ENCODE measurements at places on chromosomes 11 and 22. TPM values are rescaled to one million over a fixed set of nuclear protein-coding genes. Genes with fewer than 3 reads are reported as not detected.
A peak's percentile ranks its signal among the peaks of the same experiment; 100 is the strongest.

DNA sequence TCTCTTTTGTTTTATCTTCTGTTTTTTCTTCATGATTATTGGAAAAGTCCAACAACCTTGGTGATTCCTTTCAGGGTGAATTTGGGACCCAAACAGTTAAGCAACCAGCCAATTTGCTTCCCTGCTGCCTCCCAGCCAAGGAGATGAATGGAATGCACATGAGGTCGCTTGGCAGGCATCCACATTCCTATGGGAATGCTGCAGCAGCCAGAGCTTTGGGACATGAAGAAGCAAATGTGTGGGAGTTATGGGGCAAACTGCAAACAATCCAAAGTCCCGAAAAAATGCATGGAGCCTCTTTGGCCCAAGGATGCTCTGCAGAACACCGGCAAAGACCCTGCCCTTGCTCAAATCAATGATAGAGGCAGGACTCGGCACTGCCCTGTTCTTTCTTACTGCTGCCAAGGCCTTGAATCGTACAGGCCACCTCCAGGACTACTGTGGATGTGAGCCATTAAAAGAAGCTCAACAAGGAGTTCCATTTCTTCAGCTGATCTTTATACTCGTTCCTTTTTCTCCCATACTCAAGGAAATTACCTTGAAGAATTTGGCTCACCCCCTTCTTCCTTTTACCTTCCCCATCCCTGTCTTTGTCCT is 117.3 kb upstream of the TEAD1 start:
- DNase-seq = peak; percentile 92

The ISX gene
- not detected for total RNA-seq

The KCNK4 gene
- not detected for total RNA-seq

DNA sequence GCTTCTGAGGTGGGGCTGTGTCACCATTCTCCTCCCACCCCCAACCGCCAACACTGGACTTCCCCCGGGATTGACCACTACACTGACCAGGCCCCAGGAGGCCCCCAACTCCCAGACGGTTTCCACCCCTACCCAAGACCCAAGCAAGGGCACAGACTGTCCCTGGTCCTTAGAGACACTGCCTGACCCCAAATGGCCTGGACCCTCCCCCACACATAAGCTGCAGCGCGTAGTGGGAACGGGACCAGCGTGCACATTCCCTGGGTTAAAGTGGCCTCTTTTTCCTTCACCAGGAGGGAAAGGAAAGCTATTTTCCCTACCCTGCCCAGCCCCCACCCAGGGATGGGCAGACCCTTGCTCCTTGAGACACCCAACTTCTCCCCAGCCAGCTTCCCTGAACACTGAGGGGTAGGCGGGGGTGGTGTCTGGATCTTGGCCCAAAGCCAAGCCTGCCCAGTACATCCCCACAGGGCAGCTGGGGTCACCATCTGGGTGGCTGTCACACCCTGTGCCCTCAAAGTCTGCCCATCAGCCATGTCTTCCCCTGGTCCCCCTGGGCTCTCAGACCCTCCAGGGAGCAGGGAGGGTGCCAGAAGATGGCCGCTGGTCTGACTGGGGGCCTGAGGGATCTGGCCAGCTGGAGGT is 1.6 kb upstream of the MAPK12 start:
- no peak for DNase-seq

The IFITM10 gene
- 30.3 TPM for total RNA-seq

DNA sequence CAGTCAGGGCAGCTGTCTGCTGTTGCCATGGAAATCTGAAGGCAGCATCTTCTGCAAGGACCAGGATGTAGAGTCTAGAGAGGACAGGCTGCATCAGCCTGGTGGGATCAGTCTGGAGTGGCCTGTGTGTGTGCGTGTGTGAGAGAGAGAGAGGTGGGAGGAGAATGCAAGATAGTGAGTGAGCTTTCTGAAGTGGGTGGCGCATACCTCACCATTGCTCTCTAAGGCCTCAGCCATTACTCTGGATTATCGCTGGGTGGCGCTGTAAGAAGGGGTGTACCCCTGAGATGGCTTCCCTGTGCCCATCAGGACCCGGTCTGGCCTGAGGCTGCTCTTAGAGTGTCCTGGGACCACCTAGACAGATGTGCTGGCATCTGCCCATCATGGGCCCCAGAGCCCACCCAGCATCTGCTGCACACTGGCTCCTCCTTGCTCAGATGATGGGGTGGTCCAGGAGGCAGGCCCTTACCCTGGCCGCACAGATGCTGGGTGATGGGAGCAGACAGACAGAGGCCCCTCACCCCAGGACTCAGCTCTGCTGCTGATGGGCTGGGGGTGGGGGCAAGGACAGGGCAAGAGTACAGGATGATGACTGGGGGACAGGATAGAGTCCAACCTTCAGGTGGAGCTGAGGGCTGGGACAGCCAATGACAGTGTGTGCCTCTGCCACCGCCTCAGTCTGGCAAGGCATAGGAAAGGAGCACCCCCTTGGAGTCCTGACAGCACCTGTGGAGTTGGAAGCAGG is 25.7 kb upstream of the TUB start:
- DNase-seq = peak; percentile 16

- DNase-seq = no peak
Measured at GRCh38 chr11:101825531-101825930, 89.3 kb upstream of the CEP126 start.

The OR52H1 gene
- not detected for total RNA-seq

DNA sequence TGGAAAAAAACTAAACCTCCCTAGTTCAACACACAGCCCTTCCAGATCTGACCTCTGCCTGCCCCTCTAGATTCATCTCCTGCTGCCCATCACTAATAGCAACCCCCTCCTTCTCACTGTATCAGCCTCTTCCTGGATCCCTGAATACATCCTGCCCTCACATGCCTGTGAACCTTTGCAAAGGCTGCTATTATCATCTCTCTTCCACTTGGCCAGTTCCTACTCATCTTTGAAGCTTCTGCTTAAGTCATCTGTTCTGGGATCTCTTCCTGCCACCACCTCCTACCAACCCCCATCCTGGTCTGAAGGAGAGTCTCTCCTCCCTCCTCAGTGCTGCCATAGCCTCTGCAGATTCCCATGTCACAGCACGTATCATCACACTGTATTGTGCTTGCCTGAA is 38.0 kb upstream of the AMOTL1 start:
- DNase-seq = no peak

GRCh38 chr11:48142889-48143288 is 73.7 kb upstream of the OR4B1 start:
- no peak for DNase-seq

The TRPC6 gene
- total RNA-seq = 2.8 TPM

- DNase-seq = no peak
Measured at GRCh38 chr11:44940404-44940803, 10.3 kb downstream of the TP53I11 start.

GRCh38 chr22:45096256-45096907 is 67.3 kb upstream of the NUP50 start:
- DNase-seq = peak; percentile 86

The MGAT3 gene
- total RNA-seq = 2.0 TPM

The RFPL2 gene
- total RNA-seq = not detected

The MUC2 gene
- total RNA-seq = not detected

DNA sequence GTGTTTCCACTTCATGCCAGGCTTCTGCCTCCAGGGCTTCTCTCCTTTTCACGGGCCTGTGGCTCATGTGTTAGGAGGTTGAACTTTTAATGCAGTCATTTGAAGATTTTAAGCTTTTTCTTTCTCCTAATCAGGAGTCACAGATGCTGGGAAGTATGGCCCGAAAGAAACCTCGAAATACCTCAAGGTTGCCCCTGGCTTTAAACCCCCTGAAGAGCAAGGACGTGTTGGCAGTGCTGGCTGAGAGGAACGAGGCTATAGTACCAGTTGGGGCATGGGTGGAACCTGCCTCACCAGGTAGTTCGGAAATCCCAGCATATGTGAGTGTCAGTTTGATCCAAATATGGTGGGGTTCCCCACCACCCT is 571 bp downstream of the CCDC15 start:
- no peak for DNase-seq

DNA sequence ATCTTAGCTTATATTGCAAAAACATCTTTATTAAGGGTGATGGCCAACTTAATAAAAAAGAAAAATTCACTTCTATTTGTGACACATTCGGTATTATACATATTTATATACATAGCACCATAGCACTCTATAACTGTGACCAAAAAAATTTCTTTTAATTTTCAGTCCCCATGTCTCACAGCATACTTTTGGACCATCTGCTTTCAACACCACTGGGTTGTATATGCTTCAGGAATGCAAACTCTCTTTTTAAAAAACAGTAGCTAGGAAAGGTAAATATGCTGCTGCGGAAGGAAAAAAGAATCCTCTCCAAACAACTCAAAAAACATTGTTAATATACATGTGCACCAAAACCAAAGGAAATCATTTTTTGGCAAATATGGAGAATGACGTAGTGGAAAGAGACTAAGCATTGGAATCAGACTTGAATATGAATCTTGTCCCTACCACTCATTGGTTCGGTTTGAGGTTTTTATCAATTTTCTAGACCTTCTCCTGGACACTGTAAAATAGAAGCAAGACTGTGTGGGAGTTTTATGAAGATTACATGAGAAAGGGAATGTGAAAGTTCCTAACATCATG is 227.9 kb downstream of the BLID start:
- no peak for DNase-seq

- DNase-seq = no peak
Measured at GRCh38 chr11:18769802-18770456, 21.7 kb downstream of the PTPN5 start.

- DNase-seq = no peak
Measured at GRCh38 chr11:2775626-2776350, 76.0 kb upstream of the KCNQ1OT1 start.

The C11orf52 gene
- 3.2 TPM for total RNA-seq

- DNase-seq = peak; percentile 72
Measured at GRCh38 chr22:38239101-38239761, 33.6 kb downstream of the TMEM184B start.

DNA sequence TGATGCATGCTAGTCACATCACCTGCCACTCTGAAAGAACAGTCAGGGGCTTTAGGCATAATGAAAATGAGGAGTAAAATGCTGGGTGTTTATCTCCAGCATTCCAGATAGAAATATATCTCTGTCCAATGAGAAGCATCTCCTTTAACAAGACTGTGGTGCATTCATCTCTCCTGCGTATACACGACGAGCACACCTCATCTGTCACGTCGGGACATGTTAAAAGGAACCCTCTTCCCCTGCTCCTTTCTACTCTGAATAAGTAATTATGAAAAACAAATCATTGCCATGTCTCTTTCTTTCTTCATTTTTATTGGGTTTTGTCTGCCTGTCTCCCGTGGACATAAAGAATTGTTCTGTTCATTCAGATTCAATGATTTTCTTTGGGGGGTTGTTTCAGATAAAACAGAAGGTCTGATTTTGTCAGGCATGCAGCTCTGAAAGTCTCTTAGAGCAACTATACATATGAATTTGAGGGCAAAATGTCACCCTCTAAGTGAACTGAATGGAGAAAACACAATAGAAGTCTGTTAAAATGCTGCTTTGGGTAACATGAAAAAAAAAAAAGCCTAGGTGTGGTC is 195.0 kb downstream of the MAML2 start:
- DNase-seq = no peak

DNA sequence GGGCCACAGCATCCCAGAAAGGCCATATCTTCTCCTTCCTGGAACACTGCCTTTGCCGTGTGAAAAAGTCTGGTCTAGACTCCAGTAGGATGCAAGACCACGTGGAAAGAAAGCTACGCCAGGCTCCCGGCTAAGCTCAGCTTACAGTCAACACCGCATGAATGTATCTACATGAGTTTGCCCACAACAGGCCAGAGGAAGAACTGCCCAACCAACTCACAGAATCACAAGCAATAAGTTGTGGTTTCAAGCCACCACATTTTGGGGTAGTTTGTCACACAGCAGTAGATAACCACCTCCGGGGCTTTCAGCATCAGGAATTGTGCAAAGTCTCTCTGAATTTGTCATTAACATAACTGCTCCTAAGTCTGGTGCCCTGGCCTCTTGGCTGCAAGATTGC is 27.3 kb downstream of the HSPA8 start:
- no peak for DNase-seq

- DNase-seq = no peak
Measured at GRCh38 chr22:24003887-24004286, 1.4 kb downstream of the GSTT4 start.

Measured in adrenal gland (tissue), 19 donors.